ENCODE measurements at places on chromosomes 4 and X.
A peak's percentile ranks its signal among the peaks of the same experiment; 100 is the strongest.

DNA sequence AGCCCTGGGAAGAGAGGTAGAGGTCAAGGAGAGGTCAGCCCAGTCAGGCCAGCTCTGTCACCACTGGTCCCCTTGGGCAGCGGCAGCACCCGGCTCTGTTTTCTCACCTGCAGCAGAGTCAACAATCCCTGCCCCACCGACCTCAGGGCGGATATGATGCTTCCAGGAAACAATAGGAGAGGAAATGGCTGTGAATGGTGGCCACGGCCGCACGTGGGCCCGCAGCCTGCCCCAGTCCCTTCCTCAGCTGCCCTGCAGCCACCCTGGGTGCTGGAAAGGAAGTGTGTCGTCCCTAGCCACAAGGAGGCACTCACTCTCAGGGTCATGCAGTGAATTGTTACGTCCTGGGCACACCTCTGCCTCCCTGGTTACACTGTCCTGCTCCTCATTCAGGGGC lies 92.5 kb upstream of the ENPP6 start:
- DNase-seq = no peak

DNA sequence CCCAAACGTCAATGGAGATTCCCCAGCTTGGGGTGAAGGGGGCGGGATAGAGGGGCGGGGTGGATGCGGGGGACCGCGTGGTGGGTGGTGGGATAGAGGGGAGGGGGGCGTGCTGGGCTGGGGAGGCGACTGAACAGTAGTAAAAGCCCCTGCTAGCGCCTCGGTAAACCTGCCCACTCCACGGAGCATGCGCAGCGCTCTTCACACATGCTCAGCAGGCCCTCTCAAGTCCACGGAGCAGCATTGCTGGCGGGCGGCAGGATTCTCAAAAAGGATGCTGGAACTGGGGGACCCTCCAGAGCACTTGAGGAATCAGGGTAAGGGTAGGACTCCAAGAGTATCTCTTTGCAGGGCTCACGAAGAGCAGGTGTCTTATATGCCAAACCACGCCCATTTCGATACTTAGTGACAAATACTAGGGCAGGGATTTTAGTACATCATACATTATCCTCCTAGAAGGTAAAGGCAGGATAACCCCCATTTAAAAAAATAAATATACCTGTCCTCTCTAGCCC lies 378 bp upstream of the RPS6KA6 start:
- DNase-seq = peak; percentile 33

DNA sequence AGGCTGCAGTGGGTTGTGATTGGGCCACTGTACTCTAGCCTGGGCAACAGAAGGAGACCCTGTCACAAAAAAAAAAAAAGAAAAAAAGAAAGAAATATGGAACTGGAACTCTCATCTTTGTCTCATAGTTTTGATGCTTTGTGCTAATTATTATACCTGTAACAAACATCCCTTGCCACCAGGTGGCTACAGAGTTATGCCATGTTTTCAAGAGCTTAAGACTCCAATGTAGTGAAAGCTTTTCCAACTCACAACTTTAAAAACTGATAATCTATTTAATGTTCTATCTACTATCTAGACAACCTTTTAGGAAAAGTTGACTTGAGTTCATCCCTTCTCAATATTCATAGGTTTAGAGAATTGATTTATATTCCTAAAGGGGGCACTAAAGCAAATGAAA lies 42.4 kb downstream of the HTR2C start:
- DNase-seq = no peak

DNA sequence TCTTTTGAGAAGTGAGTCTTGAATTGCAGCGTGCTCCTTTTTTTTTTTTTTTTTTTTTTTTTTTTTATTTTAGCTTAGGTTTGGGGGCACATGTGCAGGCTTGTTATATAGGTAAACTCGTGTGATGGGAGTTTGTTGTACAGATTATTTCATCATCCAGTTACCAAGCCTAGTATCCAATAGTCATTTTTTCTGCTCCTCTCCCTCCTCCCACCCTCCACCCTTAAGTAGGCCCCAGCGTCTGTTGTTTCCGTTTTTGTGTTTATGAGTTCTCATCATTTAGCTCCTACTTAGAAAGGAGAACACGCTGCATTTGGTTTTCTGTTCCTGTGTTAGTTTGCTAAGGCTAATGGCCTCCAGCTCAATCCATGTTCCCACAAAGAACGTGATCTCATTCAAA lies 81.3 kb upstream of the TSPAN5 start:
- DNase-seq = no peak

GRCh38 chrX:134749706-134750445 lies 91.6 kb upstream of the PLAC1 start:
- no peak for DNase-seq

- no peak for DNase-seq
These were observed 9.9 kb upstream of the SMIM20 start for GRCh38 chr4:25903900-25904747.

DNA sequence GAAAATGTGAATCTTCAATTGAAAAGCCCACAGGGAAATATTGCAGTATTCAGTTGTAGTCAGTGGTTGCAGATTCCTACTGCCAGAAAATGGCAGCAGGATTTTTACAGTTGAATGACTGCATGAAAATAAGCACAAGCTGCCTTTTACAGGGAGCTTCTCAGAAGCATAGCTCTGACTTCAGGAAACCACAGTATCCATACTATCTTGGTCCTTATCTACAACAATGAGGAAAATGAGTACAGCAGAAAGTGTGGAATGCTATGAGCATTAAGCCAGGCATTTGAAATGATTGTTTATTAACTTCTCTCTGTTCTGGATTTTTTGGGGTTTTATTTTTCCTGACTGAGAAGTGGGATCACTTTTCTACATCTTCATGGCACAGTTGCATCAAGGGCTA lies 34.6 kb upstream of the PRRG1 start:
- no peak for DNase-seq

DNA sequence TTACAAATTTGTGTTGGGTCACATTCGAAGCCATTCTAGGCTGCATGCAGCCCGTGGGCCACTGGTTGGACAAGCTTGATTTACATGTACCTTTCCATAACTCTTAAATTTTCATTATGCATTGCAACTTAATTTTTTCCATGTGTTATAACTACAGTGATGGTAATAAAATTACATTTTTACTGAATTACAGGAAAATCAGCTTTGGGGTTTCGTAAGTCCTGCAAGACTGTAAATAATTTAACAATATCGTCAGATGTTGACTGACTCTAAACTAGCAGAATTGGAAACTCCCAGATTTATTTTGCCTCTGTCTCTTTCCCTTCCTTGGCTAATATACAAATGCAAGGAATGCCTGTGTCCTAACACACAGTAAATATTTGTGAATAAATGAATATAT lies 88.0 kb upstream of the RAPGEF2 start:
- no peak for DNase-seq

GRCh38 chr4:103032574-103032973 lies 13.1 kb upstream of the SLC9B1 start:
- no peak for DNase-seq

GRCh38 chr4:1177274-1178141 lies 5.1 kb upstream of the SPON2 start:
- no peak for DNase-seq
